Right lobe of liver (tissue), 6 donors: ENCODE measurements at places on chromosomes 1 and 21. TPM values are rescaled to one million over a fixed set of nuclear protein-coding genes. Genes with fewer than 3 reads are reported as not detected.

- H3K36me3 ChIP-seq: no peaks in the 10 kb centered on the region
- H3K27ac ChIP-seq: no peak overlapping the region
- no peak overlapping the region for H3K4me3 ChIP-seq
- peak; percentile 16 for DNase-seq
- peaks cover 3% of the 10 kb centered on the region for H3K4me1 ChIP-seq
Measured at GRCh38 chr1:42732126-42732680, 7.8 kb downstream of the CLDN19 start.

DNA sequence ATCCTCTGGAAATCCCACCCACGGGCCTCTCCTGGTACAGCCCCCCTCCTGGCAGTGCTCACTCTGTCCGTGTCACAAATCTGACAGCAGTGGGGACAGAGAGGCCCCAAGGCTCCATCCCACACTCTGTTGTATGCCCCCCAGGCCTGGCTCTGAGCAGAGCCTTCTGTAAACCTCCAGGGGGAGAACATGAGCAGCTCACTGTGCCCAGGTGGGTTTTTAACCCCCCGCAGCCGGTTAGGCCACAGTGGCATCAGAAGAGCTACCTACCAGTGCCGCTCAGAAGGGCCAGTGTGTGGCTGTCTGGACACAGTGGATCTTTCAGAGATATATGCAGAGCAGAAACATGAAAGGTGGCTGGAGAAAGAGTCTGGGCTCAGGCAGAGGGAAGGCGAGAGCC, 12.0 kb upstream of the GPR153 start:
- no peaks in the 10 kb centered on the region for H3K4me1 ChIP-seq
- no peak overlapping the region for H3K4me3 ChIP-seq
- DNase-seq: no peak
- no peaks in the 10 kb centered on the region for H3K27me3 ChIP-seq
- no peaks in the 10 kb centered on the region for H3K36me3 ChIP-seq

GRCh38 chr1:115098979-115099692, 9.8 kb upstream of the TSPAN2 start:
- no peaks in the 10 kb centered on the region for H3K27me3 ChIP-seq
- H3K27ac ChIP-seq: peak overlapping the region; percentile 17
- no peak for DNase-seq
- H3K4me3 ChIP-seq: peak overlapping the region; percentile 14
- no peaks in the 10 kb centered on the region for H3K36me3 ChIP-seq

- H3K36me3 ChIP-seq: no peaks in the 10 kb centered on the region
- no peaks in the 10 kb centered on the region for H3K4me1 ChIP-seq
- H3K27me3 ChIP-seq: no peaks in the 10 kb centered on the region
- H3K27ac ChIP-seq: no peak overlapping the region
- H3K4me3 ChIP-seq: no peak overlapping the region
Measured at GRCh38 chr1:91585982-91586381, 85.3 kb downstream of the CDC7 start.

- H3K27ac ChIP-seq: no peak overlapping the region
- H3K4me1 ChIP-seq: no peaks in the 10 kb centered on the region
- no peaks in the 10 kb centered on the region for H3K36me3 ChIP-seq
Measured at GRCh38 chr1:195915826-195916225, 692.4 kb downstream of the KCNT2 start.

DNA sequence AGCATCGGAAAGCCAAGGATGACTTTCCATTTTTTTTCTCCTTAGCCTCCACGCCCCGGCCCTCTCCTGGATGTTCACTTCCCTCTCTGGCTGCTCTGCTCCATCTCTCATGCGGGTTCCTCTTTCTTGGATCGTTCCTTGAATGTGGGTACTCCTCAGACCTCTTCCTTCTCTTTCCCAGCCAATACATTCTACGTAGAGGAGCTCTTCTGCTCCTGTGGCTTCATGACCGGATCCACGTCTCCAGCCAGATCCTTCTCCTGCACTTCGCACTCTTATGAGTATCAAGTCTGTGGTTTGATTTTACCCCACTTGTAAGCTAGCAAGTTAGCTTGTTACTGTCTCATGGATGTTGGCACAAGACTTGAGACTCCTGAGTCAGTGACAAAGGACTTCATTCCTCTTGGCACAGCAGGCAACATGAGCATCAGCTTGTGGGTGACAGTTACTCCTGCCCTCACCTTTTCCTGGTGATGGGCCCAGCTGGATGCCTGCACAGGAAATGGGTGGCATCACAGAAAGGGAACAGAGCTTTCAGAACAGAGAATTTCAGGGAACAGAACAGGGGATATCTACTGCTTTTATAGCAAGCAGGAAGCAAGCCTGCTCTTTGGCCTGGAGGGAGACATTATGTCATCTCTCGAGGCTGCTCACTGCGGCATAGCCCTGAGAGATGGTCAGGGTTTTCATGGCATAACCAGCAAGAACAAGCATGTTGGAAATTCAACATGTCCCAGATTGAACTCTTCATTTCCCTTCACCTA, 100.1 kb upstream of the KIF26B start:
- H3K27ac ChIP-seq: no peak overlapping the region
- H3K4me1 ChIP-seq: peaks cover 4% of the 10 kb centered on the region
- no peaks in the 10 kb centered on the region for H3K36me3 ChIP-seq
- DNase-seq: no peak
- H3K4me3 ChIP-seq: no peak overlapping the region

- H3K4me1 ChIP-seq: no peaks in the 10 kb centered on the region
- no peaks in the 10 kb centered on the region for H3K27me3 ChIP-seq
- no peak overlapping the region for H3K4me3 ChIP-seq
- H3K36me3 ChIP-seq: no peaks in the 10 kb centered on the region
Measured at GRCh38 chr1:24491577-24492360, 10.9 kb upstream of the RCAN3 start.

DNA sequence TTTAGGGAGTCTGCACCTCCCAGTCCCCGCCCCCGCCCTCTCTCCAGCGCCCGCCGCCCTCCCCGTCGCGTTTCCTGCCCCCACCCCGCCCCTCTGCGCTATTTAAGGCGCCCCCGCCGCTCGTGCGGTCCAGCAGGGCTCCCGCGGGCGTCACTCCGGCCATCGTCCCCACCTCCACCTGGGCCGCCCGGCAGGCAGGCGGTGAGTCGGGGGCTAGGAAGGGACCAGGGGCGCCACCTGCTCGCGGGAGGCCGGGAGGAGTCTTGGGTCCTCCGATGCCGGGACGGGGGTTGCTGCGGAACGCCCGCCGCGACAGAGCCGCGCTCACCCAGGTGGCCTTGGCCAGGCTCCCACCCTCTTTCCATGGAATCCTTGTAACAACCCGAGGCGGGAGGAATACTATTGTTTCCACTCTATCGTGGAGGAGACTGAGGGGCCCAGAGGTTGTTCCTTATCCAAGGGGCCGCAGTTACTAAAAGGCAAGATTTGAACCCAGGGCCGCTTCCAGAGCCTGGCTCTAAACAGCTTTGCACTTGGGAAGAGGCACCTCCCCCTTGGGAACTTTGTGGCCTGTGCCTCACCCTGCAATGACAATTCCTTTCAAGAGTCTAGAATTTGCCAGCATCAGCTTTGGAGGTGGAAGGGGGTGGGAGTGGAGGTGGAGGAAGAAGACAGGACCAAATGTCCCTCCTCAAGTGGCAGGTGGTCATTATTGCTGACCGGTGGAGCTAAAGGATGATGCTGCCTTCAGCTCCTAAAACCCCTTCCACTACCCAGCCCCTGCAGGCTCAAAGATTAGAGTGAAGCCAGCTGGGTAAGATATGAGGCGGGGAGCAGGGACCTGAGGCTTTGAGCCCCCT, at the start of gene GJA4:
TSS of gene GJA4 (plus strand) at position 132 of the 860 bp plus-strand sequence. CDS start 1,215 bp downstream, outside the sequence.
- H3K36me3 ChIP-seq: peaks cover 4% of the 10 kb centered on the region
- H3K4me3 ChIP-seq: peak within 1 kb of the TSS; percentile 33
- H3K4me1 ChIP-seq: no peaks in the 10 kb centered on the region
- no peak for DNase-seq
- no peaks in the 10 kb centered on the region for H3K27me3 ChIP-seq
- peak within 1 kb of the TSS; percentile 72 for H3K27ac ChIP-seq

DNA sequence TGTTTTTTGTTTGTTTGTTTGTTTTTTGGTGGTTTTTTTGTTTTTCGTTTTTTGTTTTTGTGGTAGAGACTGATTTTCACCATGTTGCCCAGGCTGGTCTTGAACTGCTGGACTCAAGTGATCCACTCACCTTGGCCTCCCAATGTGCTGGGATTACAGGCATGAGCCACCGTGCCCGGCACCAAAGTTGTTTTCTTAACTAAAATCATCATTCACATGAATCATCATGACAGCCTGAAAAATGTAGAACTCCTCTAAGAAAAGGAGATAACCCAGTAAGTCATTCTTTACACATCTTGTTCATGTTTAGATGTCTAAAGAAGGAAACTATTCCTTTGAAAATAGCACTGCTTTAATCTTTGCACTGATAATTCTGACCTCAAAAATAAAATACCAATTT, 37.5 kb downstream of the DISP1 start:
- H3K4me3 ChIP-seq: no peak overlapping the region
- no peaks in the 10 kb centered on the region for H3K36me3 ChIP-seq
- H3K4me1 ChIP-seq: no peaks in the 10 kb centered on the region
- no peaks in the 10 kb centered on the region for H3K27me3 ChIP-seq
- H3K27ac ChIP-seq: no peak overlapping the region

DNA sequence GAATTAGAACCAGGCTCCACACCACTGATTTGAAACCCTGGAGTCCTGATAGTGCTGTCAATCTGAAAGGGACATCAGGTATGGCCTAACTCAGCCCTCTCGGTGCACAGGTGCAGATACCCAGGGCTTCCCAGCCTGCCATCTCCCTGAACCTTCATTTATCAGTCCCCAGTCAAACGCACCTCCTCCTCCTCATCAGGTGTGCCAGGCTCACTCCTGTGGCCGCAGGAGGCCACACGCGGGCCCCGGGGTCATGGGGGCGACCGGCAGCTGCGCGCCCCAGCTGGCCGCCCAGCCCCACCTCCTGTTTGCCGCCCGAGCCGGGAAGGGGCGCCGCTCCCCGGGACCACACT, 572 bp downstream of the FUCA1 start:
- DNase-seq: no peak
- peak overlapping the region; percentile 99 for H3K4me3 ChIP-seq
- peaks cover 7% of the 10 kb centered on the region for H3K4me1 ChIP-seq
- H3K27ac ChIP-seq: no peak overlapping the region
- no peaks in the 10 kb centered on the region for H3K36me3 ChIP-seq

GRCh38 chr1:214029796-214030195, 42.0 kb downstream of the PROX1 start:
- DNase-seq: no peak
- no peaks in the 10 kb centered on the region for H3K36me3 ChIP-seq
- H3K27ac ChIP-seq: peak overlapping the region; percentile 40
- no peaks in the 10 kb centered on the region for H3K4me1 ChIP-seq

DNA sequence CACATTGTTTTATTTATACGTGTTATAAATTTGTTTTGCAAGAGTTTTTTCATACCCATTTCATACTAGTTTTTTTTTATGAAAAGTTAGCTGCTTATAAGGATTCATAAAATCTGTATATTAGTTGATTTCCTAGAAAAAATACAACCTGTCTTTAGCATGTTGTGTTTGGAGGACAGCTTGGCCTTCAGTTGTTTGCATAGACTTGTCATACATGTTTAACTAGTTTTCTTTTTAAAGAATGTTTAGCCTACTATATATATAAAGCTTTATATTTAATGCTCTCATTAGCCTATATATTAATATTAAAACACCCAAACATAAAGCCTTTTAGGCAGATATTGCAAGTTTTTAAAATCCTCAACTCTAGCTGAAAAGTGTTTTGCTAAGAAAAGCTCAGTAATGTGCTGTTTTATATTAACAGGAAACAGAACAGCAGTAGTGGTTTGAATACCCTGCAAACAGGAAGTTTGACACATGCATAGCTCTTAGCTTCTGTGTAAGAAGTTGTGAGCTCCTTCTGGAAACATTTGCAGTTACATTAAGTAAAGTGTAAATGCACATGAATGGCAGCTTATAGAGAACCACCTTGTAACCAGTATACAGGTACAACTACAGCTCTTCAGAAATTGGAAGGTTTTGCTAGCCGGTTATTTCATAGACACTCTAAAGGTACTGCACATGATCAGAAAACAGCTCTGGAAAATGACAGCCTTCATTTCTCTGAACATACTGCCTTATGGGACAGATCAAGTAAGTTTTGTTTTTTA, at the start of gene PRKACB:
TSS of gene PRKACB (plus strand) at position 476 of the 770 bp plus-strand sequence. CDS start at position 567, 91 bp downstream.
- DNase-seq: no peak
- no peak within 1 kb of the TSS for H3K4me3 ChIP-seq
- peak within 1 kb of the TSS; percentile 31 for H3K27ac ChIP-seq
- no peaks in the 10 kb centered on the region for H3K36me3 ChIP-seq
- no peaks in the 10 kb centered on the region for H3K4me1 ChIP-seq

- H3K27me3 ChIP-seq: no peaks in the 10 kb centered on the region
- no peaks in the 10 kb centered on the region for H3K36me3 ChIP-seq
- H3K4me3 ChIP-seq: no peak overlapping the region
- no peak for DNase-seq
Measured at GRCh38 chr21:33898586-33898985, 17.0 kb downstream of the ATP5PO start.

PADI2 gene
- 1.4 TPM for total RNA-seq

DIO1 gene
- 43.8 TPM for total RNA-seq

FTCD gene
- 580 TPM for total RNA-seq

GUCA2B gene
- 3.3 TPM for total RNA-seq

ADGRL4 gene
- 11.0 TPM for total RNA-seq

TP73 gene
- total RNA-seq: 2.3 TPM

SPATA21 gene
- total RNA-seq: not detected
